Prostate gland (tissue), 2 donors: ENCODE measurements at places on chromosomes 13 and 19. TPM values are rescaled to one million over a fixed set of nuclear protein-coding genes. Genes with fewer than 3 reads are reported as not detected.

GRCh38 chr13:50797091-50797490 lies 46.4 kb downstream of the DLEU7 start:
- no peaks in the 10 kb centered on the region for H3K27me3 ChIP-seq
- H3K27ac ChIP-seq = no peak overlapping the region
- no peak for DNase-seq
- H3K4me3 ChIP-seq = no peak overlapping the region
- no peaks in the 10 kb centered on the region for H3K4me1 ChIP-seq
- no peaks in the 10 kb centered on the region for H3K36me3 ChIP-seq

DNA sequence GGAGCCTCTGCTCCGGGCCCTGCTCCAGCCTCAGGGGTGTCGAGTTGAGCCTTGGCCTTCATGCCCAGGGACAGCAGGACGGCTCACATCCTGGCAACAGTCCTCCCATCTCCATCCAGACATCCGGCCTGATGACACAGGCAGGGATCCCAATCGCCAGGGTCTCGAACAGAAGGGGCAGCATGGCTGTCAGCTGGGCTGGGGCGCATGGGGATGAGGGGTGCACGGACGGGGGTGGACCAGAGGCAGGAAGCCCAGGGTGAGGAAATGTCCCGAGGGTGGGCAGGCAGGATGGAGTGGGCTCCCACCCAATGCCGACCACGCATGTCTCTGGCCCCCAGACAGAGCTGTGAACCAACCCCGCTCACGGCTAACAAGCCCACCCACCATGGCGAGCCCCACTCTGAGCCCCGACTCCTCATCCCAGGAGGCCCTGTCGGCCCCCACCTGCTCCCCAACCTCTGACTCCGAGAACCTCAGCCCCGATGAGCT lies 16.2 kb downstream of the EVI5L start:
- DNase-seq = no peak
- no peaks in the 10 kb centered on the region for H3K27me3 ChIP-seq
- H3K36me3 ChIP-seq = no peaks in the 10 kb centered on the region
- H3K4me1 ChIP-seq = no peaks in the 10 kb centered on the region

ZIK1 gene
- 8.5 TPM for total RNA-seq

TSHZ3 gene
- total RNA-seq = 18.4 TPM

- DNase-seq = no peak
- no peaks in the 10 kb centered on the region for H3K36me3 ChIP-seq
- H3K4me3 ChIP-seq = no peak overlapping the region
- no peaks in the 10 kb centered on the region for H3K4me1 ChIP-seq
- H3K27me3 ChIP-seq = peaks cover 3% of the 10 kb centered on the region
- H3K27ac ChIP-seq = no peak overlapping the region
These were observed 43.8 kb downstream of the ZNRF4 start for GRCh38 chr19:5498830-5499550.

GRCh38 chr19:45166723-45167252 lies 6.0 kb upstream of the NKPD1 start:
- H3K4me1 ChIP-seq = peaks cover 17% of the 10 kb centered on the region
- no peaks in the 10 kb centered on the region for H3K36me3 ChIP-seq
- no peak overlapping the region for H3K27ac ChIP-seq
- H3K27me3 ChIP-seq = no peaks in the 10 kb centered on the region

MED26 gene
- 13.5 TPM for total RNA-seq

ICAM4 gene
- total RNA-seq = 1.0 TPM

EFNB2 gene
- total RNA-seq = 52.4 TPM

PROSER1 gene
- total RNA-seq = 39.5 TPM

- no peaks in the 10 kb centered on the region for H3K36me3 ChIP-seq
- H3K27ac ChIP-seq = no peak overlapping the region
- no peaks in the 10 kb centered on the region for H3K4me1 ChIP-seq
- no peaks in the 10 kb centered on the region for H3K27me3 ChIP-seq
- no peak for DNase-seq
These were observed 862.8 kb upstream of the SLITRK1 start for GRCh38 chr13:84745051-84745551.

GRCh38 chr19:29884466-29884865 lies 57.6 kb upstream of the URI1 start:
- no peak overlapping the region for H3K27ac ChIP-seq
- no peaks in the 10 kb centered on the region for H3K36me3 ChIP-seq
- H3K4me3 ChIP-seq = no peak overlapping the region
- H3K4me1 ChIP-seq = no peaks in the 10 kb centered on the region
- peaks cover 8% of the 10 kb centered on the region for H3K27me3 ChIP-seq

DNA sequence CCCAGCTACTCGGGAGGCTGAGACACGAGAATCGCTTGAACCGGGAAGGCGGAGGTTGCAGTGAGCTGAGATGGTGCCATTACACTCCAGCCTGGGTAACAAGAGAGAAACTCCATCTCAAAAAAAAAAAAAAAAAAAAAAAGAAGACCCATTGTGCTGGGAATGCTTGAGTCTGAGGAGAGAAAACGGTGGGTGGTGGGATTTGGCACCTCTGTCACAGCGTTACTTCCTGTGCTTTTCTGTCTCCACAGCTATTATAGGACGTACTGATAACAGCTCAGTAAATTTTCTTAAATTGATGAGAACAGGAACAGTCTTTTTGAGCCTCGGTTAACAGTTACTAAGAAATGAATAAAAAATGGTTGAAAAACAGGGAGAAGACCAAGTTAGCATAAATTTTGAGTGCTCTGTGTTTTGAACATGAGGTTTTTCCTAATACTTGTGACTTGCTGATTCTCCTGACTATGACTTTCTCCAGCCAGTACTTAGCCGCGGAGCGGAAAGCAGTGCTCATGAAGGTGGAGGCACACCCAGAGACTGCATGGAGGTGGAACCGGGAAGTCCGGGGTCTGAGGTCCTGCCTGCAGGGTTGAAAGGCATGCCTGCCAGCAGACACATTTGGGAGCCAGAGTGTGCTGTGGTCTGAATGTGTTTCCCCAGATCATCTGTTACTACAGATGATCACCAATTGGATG lies 55.3 kb upstream of the TEX29 start:
- peaks cover 4% of the 10 kb centered on the region for H3K4me1 ChIP-seq
- no peak overlapping the region for H3K27ac ChIP-seq
- H3K27me3 ChIP-seq = no peaks in the 10 kb centered on the region
- H3K4me3 ChIP-seq = no peak overlapping the region
- no peaks in the 10 kb centered on the region for H3K36me3 ChIP-seq

LPAR6 gene
- total RNA-seq = 17.3 TPM

GRCh38 chr19:16418597-16418962 lies 53.2 kb downstream of the EPS15L1 start:
- H3K4me3 ChIP-seq = no peak overlapping the region
- H3K27ac ChIP-seq = no peak overlapping the region
- no peaks in the 10 kb centered on the region for H3K27me3 ChIP-seq
- no peak for DNase-seq
- H3K36me3 ChIP-seq = peaks cover 7% of the 10 kb centered on the region

LILRB2 gene
- 1.4 TPM for total RNA-seq

GRCh38 chr19:3178973-3179738 lies 587 bp downstream of the S1PR4 start:
- no peak for DNase-seq
- H3K27me3 ChIP-seq = no peaks in the 10 kb centered on the region
- peaks cover 4% of the 10 kb centered on the region for H3K4me1 ChIP-seq
- H3K4me3 ChIP-seq = no peak overlapping the region
- no peak overlapping the region for H3K27ac ChIP-seq
- H3K36me3 ChIP-seq = no peaks in the 10 kb centered on the region

- H3K27me3 ChIP-seq = no peaks in the 10 kb centered on the region
- no peaks in the 10 kb centered on the region for H3K36me3 ChIP-seq
- H3K4me3 ChIP-seq = no peak overlapping the region
- no peak for DNase-seq
These were observed 18.8 kb upstream of the RANBP3 start for GRCh38 chr19:5996623-5997320.

DNA sequence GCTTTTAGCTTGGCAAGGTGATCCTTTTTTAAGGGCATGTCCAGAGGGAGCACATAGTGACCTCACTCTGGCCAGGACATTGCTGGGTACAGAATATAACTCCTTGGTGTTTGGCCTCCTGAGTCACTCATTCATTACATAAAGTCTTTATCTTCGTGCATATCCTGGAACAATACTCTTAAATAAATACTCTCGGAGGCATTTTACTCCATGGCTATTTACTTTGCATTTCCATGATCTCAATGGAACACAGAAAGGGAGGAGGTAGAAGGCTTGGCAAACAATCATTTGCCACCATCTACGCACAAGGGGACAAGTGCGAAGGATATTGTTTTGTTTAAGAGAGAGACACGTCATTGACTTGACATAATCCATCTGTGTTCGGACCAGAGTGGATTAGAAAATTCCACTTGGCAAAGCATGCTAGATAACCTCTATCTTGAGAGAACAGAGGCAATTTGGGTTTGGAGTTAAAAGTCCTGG lies 210.0 kb downstream of the IRS2 start:
- peak; percentile 53 for DNase-seq
- H3K27ac ChIP-seq = peak overlapping the region; percentile 78
- H3K36me3 ChIP-seq = no peaks in the 10 kb centered on the region
- H3K4me1 ChIP-seq = no peaks in the 10 kb centered on the region

DNA sequence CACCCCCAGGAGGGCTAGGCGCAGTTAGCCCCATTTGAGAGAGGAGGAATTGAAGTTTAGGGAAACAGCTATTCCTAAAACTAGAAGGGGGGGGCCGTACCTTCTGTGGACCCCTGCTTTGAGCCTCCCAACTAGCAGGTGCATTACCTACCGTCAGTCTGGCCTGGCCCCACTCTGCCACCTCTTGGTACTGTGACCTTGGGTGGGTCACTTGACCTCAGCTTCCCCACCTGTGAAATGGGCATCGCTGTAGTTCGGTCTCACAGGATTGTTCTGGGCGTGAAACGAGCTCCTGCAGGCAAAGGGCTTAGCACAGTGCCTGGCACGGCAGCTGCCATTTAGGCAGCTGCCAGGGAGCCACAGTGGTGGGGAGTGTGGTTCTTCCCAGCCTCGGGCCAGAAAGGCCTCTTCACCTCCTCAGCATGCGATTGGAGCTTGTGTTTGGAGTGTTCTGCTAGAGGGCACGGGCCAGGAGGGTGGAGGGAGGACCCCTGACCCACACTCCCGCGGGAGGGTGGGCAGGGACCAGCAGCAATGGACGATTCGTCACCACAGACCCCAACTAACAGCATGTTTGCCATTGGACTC lies 32.0 kb downstream of the CAPN12 start:
- H3K4me3 ChIP-seq = no peak overlapping the region
- H3K4me1 ChIP-seq = peaks cover 42% of the 10 kb centered on the region
- H3K27me3 ChIP-seq = no peaks in the 10 kb centered on the region
- peaks cover 17% of the 10 kb centered on the region for H3K36me3 ChIP-seq
- peak overlapping the region; percentile 74 for H3K27ac ChIP-seq

DNA sequence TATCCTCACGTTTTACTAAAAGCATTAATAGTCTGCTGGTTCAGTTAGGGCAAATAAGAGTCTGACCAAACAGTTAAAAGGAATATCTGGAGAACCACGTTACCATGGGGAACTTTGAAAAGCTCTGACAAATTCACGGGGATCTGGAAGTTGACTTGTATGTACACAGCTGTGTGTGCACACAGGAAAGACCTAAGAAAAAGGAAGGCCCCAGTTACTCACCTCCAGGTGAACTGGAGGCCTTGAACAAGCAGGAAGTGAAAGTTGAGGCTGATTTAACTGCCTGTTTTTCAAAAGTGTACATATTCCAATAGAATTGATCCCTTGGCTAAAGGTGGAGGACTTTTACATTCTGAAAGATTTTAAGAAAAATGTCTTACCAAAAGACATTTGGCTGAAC lies 1891.6 kb upstream of the PCDH20 start:
- no peak overlapping the region for H3K27ac ChIP-seq
- no peaks in the 10 kb centered on the region for H3K27me3 ChIP-seq
- H3K4me1 ChIP-seq = no peaks in the 10 kb centered on the region
- DNase-seq = no peak

- no peak for DNase-seq
- no peak overlapping the region for H3K4me3 ChIP-seq
- H3K27ac ChIP-seq = no peak overlapping the region
- no peaks in the 10 kb centered on the region for H3K36me3 ChIP-seq
- H3K27me3 ChIP-seq = no peaks in the 10 kb centered on the region
These were observed 41.0 kb upstream of the CNMD start for GRCh38 chr13:52780611-52781010.

- peak overlapping the region; percentile 56 for H3K27ac ChIP-seq
- H3K27me3 ChIP-seq = no peaks in the 10 kb centered on the region
- no peaks in the 10 kb centered on the region for H3K36me3 ChIP-seq
- H3K4me1 ChIP-seq = peaks cover 16% of the 10 kb centered on the region
- no peak for DNase-seq
These were observed 6.9 kb downstream of the IRF2BP1 start for GRCh38 chr19:45879055-45879454.

DNA sequence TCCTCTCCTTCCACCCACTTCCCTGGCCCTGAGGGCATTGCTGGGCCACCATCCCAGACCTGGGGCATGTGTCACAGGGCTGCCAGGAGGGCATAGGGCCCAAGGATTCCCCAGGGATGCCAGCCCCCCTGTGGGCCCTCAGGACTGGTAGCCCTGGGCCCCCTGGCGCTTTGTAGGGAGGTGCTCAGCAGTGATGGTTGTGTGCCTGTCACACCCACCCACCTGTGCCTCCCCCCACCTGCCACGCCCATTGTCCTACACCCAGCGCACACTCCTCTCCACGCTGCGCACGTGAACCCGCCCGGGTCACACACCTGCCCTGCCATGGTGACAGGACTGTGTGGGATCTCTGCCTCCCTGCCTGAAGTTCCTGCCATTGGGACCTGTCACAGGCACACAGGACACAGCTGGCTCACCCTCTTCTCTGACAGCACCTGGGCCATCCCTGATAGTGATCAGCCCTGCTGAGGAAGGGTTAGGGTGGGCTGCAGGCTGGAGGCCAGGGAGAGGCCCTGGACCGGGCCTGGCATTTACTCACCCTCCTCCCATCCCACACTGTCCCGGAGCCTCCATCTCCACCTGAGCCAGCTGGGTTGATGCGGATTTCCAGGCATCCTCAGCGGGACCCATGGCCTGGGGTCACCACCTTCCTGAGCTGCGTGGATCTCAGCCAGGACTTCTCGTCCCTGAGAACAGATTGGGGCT lies 23.9 kb downstream of the WTIP start:
- DNase-seq = no peak
- no peaks in the 10 kb centered on the region for H3K27me3 ChIP-seq
- no peaks in the 10 kb centered on the region for H3K36me3 ChIP-seq
- no peak overlapping the region for H3K27ac ChIP-seq

- H3K27ac ChIP-seq = no peak overlapping the region
- no peak overlapping the region for H3K4me3 ChIP-seq
- no peaks in the 10 kb centered on the region for H3K27me3 ChIP-seq
- H3K36me3 ChIP-seq = no peaks in the 10 kb centered on the region
- H3K4me1 ChIP-seq = no peaks in the 10 kb centered on the region
These were observed 96.1 kb downstream of the ZMYM2 start for GRCh38 chr13:20054586-20054985.

LILRA1 gene
- 0.96 TPM for total RNA-seq

DNA sequence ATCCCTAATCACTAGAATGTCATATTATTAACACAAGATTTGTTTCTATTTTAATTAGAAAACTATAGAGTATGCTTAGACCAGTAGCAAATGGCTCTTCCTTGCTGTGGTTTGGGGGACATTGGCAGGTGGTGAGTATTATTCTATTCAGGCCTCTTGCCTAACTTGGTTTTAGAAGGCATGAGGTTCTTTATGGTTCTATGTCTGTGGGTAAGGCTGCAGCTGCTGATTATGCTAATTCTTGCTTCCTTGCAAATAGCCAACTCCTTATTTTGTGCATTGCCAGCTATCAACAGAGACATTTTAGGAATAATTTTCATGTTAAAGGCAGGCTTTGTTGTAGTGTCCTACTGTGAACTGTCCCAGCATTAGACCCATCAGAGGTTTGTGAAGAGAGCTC lies 1344.9 kb downstream of the UQCRFS1 start:
- no peak for DNase-seq
- H3K4me3 ChIP-seq = no peak overlapping the region
- no peak overlapping the region for H3K27ac ChIP-seq

- no peak for DNase-seq
- H3K27ac ChIP-seq = no peak overlapping the region
- no peaks in the 10 kb centered on the region for H3K4me1 ChIP-seq
- no peaks in the 10 kb centered on the region for H3K27me3 ChIP-seq
- H3K4me3 ChIP-seq = no peak overlapping the region
- H3K36me3 ChIP-seq = no peaks in the 10 kb centered on the region
These were observed 141.6 kb downstream of the RXFP2 start for GRCh38 chr13:31880851-31881494.

ANGPTL8 gene
- not detected for total RNA-seq
